ENCODE measurements at places on chromosomes 3 and 15.
A peak's percentile ranks its signal among the peaks of the same experiment; 100 is the strongest.

DNA sequence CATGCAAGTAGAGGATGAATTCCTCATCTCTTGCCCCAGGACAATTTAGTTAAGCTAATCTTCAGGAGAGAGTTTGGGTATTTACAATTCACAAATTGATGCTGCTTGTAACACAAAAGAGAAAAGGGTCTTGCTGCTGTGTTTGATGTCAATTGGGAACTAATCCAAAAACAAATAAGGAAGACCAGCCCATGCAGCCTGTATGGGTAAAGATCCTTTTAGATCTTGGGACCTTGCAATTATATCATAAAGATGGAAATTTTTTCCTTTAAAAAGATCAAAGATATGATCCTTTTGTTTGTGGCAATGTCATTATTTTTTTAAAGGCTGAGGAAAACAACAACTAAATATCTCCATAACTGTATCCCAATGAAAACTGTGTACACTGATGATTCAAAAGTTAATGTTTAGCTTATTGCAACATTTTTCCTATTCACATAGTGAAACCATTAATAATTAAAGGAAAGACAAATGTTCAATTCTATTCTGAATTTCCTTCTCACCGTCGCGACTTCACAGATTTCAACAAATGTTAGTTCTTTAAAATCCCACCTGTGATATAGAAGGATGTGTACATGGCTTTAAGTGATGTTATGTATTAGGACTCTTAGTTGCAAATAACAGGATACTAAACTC lies 40.2 kb downstream of the TMEM212 start:
- no peak for DNase-seq

GRCh38 chr3:123695731-123696640 lies 111.1 kb upstream of the HACD2 start:
- DNase-seq: no peak

DNA sequence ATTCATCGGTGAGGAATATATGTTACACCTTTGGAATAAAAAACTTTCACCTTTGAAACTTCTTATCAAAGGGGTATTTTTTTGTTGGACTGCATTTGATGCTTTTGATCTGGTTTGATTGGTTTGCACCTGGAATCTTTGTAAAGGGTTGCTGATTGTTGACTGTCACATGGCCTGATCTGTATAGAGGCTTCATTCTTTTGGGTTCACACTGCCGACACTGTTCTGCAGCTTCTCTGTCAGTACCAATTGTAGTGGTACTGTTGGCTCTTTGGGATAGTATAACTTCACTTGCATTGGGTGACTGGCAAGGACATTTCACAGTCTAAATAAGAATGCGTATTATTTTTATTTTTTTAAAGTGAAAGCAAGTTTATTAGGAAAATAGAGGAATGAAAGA lies 155.7 kb downstream of the DOCK3 start:
- DNase-seq: no peak

- peak; percentile 25 for DNase-seq
These were observed at the start of gene PROS1 for GRCh38 chr3:93973131-93974126. Gene PROS1, minus strand, starts transcription at chr3:93973896. Its CDS starts 147 bp downstream, at chr3:93973749.

- no peak for DNase-seq
These were observed 524 bp downstream of the CHRM5 start for GRCh38 chr15:33968821-33969220.

DNA sequence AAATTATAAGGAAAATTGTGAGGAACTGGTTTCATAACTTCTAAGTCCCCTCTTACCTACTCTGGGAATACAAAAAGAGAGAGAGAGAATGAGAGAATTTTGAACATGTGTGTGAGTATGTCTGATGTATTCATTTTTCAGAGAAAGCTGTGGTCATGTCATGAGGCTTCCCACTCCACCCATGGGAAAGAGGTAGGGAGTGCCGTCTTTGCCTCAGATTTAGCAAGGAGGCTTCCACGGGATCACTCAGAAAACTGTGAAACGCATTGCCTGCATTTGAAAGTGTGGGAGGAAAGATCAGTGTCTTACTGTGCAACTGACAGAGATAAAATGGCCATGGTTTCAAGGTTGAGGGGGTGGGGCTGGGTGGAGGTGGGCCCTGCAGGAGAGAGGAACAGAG lies 331.5 kb upstream of the CTNNB1 start:
- no peak for DNase-seq

DNA sequence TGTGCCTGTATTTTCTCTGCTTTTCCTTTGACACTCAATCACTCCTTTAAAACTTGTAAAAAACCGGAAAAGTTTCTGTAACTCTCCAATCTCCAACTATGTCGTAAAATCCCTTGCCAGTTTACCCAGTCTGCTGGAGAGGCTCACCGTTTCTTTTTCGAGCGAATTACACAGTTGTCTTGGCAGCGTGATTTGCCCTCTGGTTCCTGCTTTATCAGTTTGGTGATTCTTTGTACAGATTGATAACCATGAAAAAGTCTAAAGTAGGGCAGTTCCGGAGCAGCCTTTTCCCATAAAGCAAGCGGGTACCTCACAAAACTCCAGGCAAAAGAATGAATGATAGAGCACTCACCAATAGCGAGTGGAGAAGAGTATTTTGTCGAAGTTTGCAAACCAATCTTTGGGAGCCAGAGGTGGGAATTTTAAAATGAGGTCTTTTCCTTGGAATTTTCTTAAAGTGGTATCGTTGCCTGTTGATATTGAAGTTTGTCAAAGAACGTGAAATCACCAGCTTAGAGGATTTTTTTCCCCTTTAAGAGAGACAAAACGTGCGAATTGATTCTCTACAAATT lies at the start of gene TTC23:
TSS of gene TTC23 (minus strand) at position 312 of the 572 bp plus-strand sequence. CDS start 20,869 bp downstream, outside the sequence.
- DNase-seq: peak; percentile 85

DNA sequence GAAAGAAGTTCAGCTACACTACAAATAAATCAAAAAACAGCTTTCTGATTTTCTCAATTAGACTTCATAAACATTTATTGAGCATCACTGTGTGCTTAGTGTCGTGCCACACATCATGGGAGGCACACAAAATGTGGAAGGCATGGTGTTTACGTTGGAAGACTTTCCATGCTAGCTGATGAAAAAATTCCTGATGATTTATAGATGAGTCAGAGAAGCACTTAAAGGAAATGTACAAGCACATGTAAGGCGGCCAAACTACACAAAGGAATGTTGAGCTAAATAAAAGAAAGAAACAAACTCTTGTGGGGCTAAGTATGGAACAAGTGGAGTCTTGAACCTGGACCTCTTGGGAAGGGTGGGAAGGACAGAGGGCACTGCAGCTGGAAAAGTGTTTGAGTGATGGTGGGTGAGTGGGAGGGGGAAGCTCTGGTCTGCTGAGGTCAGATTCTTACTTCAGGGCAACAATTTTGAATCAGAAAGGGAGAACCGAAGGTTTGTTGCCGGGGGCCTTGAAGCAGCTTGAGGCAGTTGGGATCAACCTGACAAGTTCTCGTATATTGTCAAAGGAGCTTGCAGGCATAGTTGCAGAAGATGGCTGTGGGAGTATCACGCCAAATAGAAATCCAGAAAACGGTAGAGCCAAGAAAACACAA lies 66.9 kb downstream of the FOXB1 start:
- DNase-seq: peak; percentile 23

DNA sequence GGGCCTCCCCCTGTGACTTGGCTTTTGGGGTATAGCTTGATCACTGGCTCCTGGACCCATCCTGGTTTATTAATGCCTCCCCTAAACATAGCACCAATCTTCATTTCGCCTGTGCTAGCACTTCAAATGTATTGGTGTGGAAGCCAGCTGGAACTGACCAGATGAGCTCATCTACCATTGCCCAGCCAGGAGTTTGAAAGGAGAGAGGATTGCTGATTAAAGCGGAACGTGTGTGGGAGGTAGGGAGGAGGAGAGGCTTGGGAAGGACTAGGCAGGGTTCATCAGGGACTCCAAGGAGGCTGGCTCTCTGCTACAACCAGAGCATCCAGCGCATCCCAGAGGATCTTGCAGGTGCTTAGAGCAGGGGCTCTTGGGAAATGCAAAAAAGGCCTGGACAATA lies 34.4 kb upstream of the TLE3 start:
- DNase-seq: no peak

DNA sequence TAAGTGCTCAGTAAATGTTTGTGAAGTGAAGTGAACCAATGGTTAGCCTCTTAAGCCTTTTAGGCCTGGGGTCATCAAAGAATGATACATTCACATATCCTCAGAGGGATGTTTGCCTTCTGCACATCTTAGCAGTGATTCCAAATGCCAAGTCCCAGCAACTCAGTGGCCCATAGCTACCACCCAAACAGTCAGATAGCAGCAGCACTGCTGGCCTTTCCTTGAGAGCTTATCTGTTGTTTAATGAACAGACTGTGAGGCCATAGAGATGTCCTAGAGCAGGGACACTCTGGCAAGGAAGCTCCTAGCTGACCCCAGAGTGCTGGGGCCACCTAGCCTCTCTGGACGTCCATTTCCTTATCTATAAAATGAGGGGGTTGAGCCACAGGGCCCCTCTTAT lies 86.8 kb downstream of the CYP19A1 start:
- no peak for DNase-seq

DNA sequence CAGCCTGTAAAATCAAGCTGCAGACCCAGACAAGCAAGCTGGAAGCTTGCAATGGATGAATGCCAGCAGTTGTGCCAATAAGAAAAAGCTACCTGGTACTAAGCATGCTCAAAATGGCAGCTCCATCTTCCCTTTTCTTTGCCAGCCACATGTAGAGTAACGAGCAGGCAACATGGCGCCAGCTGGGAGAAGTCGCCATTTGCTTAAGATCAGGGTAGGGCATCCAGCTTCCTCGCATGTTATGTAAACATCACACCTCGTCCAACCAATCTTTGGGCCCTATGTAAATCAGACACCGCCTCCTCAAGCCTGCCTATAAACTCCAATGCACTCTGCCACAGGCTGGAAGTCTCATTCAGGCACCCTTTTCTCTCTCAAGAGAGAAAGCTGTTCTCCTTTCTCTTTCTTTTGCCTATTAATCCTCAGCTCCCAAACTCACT lies 973.9 kb downstream of the FHIT start:
- no peak for DNase-seq

DNA sequence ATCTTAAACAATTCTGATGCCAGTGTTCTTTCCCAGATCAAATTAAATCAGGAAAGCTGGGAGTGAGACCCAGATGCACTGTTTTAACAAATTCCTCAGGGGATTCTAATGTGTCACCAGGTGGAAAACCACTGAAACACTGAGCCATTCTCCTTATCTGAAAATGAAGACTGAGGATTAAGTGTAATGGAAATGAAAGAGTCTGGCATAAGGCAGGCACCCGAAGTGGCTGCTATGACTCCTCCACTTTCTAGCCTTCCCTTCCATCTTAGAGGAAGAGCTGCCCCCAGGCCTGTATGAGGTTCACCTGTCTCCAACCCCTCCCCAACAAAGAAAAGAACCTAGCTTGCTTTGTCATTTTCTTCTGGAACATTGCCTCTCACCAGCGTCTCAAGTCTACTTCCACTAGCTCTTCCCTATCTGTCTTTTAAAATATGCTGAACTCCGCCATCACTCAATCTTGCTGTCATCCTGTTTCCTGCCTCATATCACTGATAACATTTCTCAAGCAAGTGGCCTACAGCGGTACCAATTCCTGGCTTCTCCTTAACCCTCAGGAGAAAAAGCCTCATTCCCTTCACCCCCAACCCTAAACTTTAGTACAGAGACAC lies 13.7 kb upstream of the ABHD2 start:
- no peak for DNase-seq

GRCh38 chr3:185056908-185057307 lies 96.0 kb downstream of the C3orf70 start:
- no peak for DNase-seq

DNA sequence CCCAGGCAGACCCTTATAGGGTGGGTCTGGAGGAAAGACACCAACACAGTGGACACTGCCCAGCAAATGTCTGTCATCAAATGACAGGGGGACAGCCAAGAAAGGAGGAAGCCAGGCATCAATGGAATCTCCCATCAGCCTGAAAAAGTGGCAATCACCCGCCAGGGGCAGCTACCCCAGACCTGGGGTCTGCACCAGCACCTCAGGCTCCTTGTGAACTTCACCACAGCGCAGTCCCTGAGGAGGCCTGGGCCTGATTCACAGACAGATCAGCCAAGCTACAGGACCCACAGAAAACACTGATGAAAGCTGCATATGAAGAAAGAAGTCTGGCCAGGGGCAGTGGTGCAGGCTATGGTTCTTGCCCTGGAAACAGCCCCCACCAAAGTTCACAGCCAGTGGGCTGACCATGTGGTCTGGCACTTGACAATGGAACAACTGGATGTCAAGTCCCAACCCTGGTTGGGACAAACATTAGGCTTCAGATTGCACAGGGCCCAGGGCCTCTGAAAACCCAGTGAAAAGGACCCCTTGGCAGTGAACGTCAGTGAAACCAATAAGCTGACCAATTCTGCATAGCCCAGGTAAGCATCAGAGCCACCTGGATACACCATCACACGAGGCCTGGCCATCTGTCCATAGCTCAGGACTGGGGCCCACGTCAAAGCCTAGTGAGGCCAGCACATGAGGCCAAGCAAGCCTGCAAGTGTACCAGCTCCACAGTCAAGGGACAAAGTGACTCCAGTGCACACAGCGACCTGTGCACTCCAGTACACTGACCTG lies 29.1 kb downstream of the ALS2CL start:
- no peak for DNase-seq

DNA sequence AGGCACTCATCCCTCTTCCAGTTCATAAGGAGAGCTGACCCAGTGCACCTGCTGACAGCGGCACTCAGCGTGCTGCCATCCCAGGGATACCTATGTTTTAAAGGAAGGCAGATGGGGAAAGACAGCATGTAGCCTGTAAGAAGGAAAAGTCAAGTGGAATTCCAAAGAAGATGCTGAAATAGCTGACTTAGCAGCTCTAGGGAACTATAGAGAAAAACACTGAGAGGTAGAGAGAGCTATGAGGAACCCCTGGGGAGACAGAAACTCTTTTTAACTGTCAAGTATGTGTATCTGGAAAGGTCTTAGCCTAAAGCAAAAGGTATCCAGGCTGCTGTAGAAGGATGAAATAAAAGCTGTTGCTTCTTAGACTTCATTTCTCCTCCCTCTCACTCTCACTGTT lies 113.4 kb upstream of the BCL6 start:
- DNase-seq: no peak

DNA sequence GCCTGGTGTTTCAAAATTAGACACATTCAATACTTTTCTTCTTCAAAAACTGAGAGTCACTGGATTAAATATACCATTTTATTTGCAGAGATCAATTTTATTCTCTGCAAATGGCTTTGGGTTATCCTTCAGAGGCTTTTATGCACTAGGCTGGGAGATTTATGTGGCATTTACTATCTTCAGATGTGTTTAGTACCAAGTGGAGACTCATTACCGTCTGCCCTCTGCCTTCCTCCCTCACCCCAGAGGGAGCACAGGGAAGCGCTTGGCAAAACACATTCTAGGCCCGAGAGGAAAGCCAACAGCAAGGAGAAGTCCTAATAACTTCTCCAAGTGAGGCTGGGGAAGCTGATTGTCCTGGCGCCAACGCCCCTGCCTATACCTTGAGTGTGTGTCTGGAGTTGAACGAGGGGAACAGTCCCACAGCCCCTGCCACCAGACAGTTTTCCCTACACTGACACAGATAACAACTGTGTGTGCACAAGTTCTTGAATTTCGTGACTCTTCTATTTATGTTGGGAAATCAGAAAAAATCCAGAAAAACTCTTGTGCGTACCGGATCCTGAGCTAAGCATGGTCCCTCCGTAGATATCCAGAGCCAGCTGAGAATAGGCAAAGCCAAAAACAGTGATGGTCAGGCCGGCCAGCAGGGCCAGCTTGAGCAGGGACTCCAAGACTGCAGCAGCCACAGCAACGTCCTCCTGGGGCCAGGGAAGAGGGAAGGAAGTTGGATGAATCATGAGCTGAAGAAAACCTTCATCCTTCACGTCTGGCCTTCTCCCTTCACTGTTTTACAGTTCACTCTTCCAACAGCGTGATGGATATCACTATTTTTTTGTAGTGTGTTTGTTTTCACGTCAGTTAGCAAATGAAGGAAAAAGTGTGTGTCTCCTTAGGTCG lies 26.6 kb downstream of the RFT1 start:
- DNase-seq: no peak

GRCh38 chr3:135766115-135766514 lies 199.4 kb upstream of the PPP2R3A start:
- no peak for DNase-seq

Measured in GM04503 (cell line).